ENCODE measurements at places on chromosomes 12 and 14.

GRCh38 chr14:81849714-81850113 lies 316.1 kb upstream of the SEL1L start:
- no peak for DNase-seq

DNA sequence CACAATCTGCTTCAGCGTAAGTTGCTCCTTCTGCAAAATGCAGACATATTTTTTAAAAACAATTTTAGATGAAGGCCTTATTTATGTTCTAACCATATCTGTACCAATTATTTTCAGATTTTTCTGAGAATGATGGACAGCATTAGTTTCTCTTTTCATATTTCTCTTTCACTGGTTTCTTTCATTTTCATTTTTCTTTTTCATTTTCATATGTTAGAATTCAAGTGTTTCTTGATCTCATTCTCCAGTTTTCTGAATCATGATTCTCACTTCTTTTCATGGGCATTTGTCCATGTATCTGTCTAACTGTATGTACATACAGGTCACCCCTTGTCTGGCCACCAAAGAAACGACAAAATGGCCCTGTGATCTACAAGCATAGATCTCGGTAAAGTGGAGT lies 346.6 kb downstream of the NAV3 start:
- no peak for DNase-seq

DNA sequence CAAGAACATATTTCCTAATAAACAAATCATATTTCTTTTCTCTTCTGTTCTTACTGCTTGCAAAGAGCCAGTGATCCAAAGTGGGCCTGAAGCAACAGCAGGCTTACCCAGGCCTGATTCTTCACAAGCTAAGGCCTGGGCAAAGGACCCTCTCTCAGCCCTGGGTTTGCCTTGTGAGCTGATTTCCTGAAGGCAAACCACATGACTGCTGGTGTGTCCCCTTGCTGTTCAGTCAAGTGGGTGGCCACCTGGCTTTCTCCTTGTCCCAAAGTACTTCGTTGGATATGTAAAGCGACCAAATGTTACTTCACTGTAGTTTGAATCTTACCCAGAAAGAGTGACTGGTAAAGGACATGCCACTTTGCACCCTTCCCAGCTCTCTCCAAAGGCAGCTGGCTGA lies 392.9 kb downstream of the ZFP36L1 start:
- no peak for DNase-seq

DNA sequence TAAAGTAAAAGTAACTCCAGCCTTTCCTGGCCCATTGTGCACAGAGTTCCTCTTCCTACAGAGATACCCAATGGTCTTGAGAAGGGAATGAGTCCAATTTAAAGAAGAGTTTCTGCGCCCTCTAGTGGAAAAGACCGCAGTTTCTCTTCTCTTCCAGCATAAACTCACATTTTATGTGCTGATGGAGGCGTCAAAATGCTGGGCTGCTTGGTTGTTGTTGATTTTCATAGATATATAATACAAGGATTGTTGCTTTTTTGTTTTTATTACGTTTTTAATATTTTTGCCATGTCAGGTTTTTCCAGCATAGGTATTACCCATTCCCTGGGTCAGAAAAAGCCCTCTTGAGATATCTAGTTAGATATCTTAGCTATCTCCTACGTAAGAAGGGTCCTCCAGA lies 356.9 kb upstream of the STXBP6 start:
- DNase-seq = peak; percentile 2

GRCh38 chr14:68977180-68977717 lies 1.9 kb downstream of the ACTN1 start:
- DNase-seq = no peak

- no peak for DNase-seq
These were observed 3.3 kb downstream of the PRICKLE1 start for GRCh38 chr12:42586268-42586667.

DNA sequence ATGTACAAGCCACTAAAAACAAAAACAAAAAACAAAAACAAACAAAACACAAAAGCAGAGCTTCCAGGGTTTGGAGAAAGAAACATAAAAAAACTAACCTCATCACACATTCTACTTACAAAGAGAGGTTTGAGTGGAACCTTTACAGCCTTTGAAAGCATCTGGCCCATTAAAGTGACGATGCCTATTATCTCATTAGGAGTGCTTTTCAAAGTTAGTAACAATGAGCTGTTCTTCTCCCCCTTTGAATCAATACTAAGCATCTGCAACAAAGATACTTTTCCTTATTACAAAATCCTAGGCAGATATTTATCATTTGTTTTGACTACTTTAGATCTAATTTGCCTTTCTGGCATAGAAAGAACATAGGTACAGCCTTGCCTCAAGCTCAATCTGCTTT lies 217.3 kb downstream of the PPM1H start:
- no peak for DNase-seq

DNA sequence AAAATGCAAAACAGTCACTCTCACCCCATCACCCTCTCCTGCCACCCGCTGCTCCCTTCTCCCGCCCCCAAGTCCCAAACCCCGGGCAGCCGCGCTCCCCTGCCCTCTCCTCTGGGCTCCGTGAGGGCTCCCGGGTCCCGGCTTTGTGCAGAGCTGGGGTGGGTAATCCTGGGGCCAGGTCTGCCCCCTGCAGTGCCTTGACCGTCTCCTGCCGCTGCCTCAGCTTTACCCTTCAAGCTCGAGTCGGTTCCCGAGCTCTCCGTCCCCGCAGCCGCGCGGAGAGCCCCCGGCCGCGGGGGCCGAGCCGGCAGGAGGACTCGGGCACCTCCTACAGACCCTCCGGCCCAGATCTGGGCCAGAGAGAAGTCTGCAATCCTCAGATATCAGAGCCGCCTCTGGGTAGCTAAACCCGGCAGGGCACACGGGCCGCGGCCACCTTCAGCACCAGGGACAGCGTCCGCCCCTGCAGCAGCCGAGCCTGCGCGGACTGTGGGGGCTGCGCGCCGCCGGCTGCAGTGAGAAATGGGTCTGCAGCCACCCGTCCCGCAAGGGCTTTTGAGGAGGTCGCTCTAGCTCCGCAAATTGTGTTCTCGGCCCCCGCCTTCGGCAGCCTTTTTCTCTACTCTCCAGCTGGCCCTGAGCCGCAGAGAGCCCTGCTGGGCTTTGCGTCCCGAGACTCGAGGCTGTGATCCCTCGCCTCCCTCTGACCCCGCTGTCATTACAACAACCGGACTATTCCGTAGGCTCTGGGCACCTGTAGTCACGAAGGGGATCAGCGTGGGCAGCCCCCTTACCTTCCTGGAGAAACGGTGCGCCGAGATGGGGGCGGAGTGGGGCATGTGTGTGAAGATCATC lies 1.2 kb downstream of the PRMT8 start:
- peak; percentile 15 for DNase-seq

DNA sequence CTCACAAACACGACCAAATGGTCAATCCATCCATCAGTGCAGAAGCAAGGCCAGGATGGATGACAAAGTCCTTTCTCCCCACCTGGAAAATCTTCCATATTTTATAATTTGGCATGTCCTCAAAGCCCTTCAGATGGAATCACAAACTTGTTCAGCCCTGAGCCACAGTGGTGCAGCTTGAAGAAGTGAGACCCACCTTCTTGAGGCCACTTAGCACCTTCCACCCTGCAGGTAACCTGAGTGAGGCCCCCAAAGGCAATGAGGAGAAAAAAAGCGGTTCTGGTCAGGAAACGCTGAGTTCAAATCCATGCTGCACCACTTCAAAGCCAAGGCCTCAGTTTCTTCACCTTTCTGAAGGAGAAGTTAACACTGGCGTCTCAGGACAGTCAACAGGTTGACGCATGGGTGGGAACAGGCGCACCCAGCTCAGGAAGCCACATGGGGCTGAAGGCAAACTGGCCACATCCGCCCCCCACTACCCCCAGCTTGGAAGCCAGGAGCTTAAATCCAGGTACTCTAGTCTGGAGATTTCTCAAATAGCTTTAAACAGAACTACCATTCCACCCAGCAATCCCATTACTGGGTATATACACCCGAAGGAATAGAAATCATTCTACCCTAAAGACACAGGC lies 320.4 kb downstream of the BCL11B start:
- no peak for DNase-seq

- no peak for DNase-seq
These were observed 18.0 kb downstream of the MFAP5 start for GRCh38 chr12:8644345-8645248.

- no peak for DNase-seq
These were observed 156.0 kb upstream of the PLEKHG7 start for GRCh38 chr12:92546635-92547348.

DNA sequence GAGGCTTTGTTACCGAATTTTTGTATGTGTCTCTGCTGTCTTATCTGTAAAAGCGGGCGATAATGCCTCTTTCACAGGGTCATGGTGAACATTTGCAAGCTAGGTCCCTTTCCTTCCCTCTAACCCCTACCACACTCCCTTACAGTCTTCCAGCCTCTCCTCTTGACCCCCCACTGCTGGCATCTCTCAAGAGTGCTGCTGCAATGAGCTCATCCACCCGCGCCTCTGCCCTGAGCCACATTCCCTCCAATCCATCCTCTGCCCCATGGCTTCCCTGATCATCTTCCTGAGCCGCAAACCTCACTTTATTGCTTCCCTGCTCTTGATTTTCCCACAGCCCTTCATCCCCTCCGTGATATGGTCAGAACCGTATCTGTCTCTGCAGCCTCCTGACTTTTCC lies 343.6 kb downstream of the BCL11B start:
- no peak for DNase-seq

DNA sequence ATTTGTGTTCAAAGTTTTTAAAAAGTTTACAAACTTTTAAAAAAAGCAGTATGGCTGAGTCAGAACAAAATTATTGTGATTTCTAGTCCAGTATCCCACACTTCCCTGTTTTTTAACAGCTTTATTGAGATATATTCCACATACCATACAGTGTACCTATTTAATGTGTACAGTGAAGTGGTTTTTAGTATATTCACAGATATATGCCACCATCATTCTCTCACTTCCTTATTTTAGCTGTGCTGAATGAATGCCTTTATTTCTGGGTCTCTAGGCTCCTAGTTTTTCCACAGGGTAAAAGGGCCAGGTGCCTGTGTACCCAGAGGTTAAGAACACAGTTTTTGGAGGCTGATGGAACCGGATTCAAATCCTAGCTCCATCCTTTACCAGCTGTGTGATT lies 58.9 kb upstream of the SRSF5 start:
- no peak for DNase-seq

DNA sequence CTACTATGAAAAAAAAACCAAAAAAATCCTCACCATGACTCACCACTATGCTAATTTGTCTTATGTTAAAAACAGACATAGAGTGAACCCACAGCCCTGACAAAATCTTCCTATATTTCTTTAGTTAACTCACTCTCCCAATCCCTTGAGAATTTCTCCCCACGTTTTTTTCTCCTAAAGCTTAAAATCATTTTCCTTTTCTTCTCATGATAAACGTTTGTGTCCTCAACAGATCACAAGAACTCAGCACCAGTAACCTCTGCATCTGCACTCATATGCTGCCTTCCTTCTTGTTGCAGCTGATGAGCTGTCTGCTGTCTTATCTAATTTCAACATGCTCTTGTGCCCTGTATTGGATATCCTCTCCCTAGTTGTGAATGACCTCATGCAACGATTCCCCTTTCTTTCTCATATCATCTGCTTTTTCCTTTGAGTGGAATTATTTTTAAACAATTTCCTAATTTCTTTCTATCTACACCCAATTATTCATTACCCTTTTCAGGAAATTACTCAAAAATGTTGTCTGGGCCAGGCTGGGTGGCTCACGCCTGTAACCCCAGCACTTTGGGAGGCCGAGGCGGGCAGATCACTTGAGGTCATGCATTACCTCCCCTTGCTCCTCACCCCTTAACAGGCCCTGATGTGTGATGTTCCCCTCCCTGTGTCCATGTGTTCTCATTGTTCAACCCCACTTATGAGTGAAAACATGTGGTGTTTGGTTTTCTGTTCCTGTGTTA lies 427.5 kb upstream of the MGAT4C start:
- DNase-seq = no peak

DNA sequence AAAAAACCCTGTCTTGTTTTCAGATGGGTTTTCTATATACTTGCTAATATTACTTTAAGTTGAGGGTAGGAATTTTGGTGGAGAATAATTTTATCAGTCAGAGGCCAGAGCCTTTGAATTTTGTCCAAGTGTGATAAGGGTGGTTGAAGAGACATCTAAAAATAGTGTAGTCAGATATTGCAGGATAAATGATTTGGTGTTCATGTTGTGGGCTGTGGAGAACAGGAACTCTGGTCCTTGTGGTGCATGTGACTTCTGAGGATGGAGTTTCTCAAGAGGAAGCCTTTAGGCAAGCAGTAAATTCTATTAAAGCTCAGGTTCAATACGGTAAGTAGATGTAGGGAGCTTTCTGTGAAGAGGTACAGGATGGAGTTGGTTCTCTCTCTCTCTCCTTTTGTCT lies 2.8 kb downstream of the ADAM21 start:
- DNase-seq = no peak

DNA sequence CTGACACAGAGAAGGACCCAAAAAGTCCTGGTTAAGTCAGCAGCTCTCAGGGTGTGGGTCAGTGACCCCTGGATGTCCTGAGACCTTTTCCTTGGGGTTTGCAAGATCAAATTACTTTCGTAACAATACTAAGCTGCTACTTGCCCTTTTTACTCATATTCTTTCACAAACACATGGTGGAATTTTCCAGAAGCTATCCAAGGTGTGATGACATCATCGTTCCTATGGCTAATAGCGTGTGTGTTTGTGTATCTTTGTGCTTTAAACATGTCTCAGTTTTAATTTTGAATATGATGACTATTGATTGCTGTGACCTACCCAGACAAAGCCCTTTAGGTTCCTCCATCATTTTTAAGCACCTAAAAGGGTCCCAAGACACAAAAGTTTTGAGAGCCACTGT lies 176.2 kb downstream of the PHETA1 start:
- DNase-seq = no peak

GRCh38 chr12:12171991-12172511 lies 94.8 kb downstream of the LRP6 start:
- no peak for DNase-seq

DNA sequence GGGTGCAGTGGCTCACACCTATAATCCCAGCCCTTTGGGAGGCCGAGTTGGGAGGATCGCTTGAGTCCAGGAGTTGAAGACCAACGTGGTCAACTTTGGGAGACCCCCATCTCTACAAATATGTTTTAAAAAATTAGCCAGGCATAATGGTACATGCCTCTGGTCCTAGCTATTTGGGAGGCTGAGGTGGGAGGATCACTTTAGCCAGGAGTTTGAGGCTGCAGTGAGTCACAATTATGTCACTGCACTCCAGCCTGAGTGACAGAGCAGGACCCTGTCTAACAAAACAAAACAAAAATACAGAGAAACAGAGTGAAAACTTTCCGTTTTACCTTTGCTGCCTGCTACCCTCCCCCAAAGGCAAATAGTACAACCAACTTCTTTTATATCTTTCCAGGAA lies 60.2 kb downstream of the SRGAP1 start:
- no peak for DNase-seq

DNA sequence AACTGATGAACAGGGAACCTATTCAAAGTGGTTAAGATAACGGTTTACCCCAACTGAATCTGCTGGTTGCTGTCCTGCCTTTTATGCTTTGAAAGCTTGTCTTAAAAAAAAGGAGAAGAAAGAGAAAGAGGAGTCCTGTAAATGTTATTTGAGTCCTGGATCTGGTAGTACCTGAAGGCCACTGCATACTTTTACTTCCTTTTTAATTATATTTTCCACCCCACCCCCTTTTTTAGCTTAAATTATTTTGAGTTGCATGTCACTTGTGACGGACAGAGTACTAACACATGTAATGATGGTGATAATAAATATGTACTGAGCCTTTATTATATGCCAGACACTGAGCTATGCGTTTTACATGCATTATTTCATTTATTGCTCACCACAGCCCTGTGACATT lies 2.5 kb upstream of the AMIGO2 start:
- no peak for DNase-seq
